ENCODE measurements at places on chromosomes 3 and 15.

DNA sequence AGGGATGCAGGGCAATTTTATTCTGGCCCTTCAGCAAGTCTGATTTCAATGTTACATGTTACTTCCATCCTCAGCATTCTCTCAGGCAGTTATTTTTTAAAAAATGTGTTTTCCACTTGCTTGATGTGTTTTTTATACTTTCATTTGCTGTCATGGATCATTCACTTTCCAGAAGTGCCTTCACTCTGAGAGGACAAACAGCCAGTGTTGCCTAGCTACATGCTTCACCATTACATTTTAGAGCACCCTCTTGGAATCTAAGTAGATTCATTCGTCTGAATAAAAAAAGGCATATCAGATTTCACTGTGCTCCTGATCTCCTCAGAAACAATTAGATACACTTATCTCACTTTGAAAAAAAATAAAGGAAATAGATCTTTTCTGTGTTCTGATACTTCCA, 93.6 kb upstream of the POU1F1 start:
- no peak for DNase-seq

DNA sequence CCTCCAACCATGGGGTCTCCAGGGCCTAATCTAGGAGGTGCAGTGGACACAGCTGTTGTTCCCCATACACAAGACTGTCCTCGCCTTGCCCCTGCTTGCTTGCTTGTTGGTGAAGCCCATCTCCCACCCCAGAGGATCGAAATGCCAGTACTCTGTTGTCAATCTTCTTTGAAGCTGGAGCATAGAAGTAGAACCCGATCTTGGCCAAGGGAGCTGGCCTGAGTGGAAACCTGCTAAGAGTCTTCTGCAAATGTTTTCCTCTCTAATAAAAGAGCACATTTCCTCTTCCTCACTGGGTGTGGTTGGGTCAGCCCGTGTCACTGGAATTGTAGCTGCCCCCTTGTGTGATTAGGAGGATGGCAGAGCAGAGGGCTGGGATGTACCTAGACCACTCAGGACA, 85.4 kb downstream of the HES1 start:
- DNase-seq, result no peak

DNA sequence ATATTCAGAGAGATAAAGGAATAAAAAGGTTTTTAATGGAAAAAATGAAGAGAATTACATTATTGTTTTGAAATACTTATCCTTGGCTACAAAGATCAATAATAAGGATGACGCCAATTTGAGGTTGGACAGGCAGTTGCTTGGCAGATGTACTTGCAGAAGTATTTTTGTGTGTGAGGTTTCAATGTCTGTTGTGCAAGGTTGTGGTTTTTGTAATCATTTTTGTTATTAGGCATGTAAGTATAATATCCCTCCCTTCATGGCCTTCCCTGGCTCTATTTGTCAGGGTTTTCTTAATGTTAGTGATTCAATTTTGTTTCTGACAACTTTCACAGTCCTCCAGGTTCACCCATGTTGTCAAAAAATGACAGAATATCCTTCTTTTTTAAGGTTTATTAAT, 105.9 kb downstream of the OTOL1 start:
- no peak for DNase-seq

DNA sequence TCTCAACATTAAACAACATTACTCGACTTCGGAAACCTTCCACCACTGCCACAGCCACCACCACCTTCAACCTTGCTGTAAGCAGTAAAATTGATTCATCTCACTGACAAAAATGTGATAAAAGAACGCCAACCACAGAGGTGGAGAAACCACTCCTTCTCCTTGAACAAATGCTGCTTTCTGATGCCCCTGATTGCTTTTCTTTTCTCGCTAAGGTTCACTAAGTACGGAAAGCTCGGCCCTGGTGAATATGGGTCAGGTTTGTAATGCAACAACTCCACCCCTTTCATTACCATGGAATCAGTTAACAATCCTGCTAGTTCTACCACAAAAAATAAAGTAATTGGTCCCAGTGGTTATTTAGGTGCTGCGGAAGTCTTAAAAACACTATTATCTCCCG, 44.9 kb downstream of the MEIS2 start:
- DNase-seq, result no peak

DNA sequence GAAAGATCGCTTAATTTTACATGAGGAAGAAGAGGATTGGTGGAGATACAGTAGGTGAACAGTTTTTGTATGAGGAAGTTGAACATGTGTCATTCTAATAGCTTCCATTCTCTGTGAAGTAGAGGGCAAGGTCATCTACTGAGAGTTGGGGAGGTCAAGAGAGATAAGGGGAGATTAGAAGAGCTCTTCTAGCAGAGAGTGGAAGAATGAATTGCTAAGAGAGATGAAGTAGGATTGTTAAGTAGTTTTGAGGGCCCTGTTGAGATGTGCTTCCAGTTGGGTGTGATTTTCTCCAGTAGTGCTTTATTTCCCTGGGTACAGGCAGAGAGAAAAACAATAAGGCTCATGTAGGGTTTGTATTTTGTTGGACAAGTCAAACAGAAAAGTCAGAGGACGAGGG, 5.2 kb downstream of the OPA1 start:
- DNase-seq, result no peak

DNA sequence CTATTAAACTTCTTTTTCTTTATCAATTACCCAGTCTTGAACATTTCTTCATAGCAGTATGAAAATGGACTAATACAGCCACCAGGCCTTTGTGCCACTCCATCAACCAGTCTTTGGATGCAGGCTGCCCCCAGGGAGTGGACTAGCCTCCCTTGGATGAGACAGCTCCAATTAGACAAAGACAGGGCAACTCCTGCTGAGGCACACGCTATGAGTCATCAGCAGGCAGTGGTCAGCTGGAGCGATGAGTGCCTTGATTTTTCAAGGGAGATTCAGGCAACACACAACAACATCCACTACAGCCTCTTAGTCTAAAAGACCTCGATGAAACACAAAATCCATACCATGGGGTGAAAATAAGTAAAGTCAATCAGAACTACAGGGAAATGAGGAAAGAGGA, 160.1 kb downstream of the ARRDC4 start:
- no peak for DNase-seq

- no peak for DNase-seq
Measured at GRCh38 chr3:45765266-45765851, 31.0 kb downstream of the SLC6A20 start.

DNA sequence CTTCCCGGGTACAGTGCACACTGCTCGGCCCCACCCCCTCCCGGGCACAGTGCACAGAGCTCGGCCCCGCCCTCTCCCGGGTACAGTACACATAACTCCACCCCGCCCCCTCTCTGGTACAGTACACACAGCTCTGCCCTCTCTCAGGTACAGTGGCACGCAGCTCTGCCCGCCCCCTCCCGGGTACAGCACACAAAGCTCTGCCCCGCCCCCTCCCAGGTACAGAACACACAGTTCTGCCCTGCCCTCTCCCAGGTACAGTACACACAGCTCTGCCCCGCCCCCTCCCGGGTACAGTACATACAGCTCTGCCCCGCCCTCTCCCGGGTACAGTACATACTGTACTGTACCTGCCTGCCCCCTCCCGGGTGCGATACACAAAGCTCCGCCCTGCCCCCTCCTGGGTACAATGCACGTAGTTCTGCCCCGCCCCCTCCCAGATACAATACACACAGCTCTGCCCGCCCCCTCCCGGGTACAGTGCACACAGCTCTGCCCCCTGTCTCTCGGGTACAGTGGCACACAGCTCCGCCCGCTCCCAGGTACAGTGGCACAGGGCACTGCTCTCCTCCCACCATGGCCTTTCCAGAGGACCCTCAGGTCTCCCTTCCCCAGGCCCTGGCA, 16.4 kb upstream of the PRR20G start:
- DNase-seq, result no peak

DNA sequence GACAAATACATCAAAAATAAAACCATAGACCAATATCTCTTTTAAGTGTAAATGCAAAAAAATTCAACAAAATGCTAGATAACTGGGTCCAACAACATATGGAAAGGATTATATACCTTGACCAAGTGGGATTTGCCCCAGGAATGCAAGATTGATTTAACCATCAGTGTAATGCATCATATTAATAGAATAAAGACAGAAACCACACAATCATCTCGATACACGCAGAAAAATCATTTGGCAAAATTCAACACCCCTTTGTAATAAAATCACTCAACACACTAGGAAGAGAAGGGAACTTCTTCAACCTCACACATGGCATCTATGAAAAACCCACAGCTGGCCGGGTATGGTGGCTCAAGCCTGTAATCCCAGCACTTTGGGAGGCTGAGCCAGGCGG, 19.5 kb downstream of the GREM1 start:
- no peak for DNase-seq

GRCh38 chr3:190424108-190424477, 25.6 kb downstream of the TMEM207 start:
- DNase-seq, result no peak

DNA sequence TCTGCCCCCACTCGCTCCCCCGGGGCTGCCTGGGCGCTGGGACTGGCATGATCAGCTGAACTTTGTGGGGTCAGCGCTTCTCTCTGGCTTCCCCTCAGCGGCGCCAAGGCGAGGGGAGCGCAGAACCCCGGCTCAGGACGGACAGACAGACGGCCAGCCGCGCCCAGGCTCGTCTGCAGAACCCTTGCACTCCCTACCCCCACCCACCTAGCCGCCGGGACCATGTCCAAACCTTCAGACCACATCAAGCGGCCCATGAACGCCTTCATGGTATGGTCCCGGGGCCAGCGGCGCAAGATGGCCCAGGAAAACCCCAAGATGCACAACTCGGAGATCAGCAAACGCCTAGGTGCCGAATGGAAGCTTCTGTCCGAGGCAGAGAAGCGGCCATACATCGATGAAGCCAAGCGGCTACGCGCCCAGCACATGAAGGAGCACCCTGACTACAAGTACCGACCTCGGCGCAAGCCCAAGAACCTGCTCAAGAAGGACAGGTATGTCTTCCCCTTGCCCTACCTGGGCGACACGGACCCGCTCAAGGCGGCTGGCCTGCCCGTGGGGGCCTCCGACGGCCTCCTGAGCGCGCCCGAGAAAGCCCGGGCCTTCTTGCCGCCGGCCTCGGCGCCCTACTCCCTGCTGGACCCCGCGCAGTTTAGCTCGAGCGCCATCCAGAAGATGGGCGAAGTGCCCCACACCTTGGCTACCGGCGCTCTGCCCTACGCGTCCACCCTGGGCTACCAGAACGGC, 621 bp downstream of the SOX14 start:
- DNase-seq, result no peak

DNA sequence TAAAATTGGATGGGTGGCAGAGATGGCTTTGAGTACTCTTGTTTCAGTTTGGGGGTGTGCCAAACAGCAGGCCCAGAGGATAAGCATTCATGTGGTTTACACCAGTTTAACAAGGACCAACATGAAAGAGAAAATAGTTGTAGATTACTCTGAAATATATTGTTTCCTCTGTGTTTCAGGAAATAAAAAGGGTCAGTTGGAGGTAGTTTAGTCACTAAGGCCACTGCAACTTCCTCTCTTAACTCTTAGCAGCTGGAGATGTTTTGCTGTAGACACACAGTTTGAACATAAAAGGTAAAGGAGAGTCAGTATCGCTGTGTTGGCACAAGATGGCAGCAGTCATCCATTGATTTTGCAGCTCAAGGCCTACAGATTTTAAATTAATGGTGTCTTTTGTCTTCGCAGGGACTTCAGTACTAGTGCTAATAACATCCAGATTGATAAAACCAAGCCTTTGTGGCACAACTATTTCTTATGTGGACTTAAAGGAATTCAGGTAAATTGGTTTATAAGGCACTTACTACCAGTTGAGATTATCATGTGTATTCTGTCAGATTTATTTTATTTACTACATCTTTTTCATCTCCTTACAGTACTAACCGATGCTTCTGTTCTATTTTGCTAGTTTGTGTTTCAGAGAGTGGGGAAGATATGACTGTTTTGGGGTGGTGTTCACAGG, 65.5 kb downstream of the GALK2 start:
- peak; percentile 74 for DNase-seq

GRCh38 chr15:52114261-52115055, 1.9 kb upstream of the BCL2L10 start:
- DNase-seq, result no peak

- no peak for DNase-seq
Measured at GRCh38 chr3:59609657-59610348, 560.0 kb upstream of the CFAP20DC start.

- DNase-seq, result peak; percentile 97
Measured at GRCh38 chr3:9396632-9397331, 633 bp upstream of the SETD5 start.

GRCh38 chr3:21169948-21170347, 581.1 kb downstream of the ZNF385D start:
- DNase-seq, result no peak

- DNase-seq, result no peak
Measured at GRCh38 chr15:37536967-37537605, 397.4 kb upstream of the TMCO5A start.

GRCh38 chr15:48374472-48374871, 43.2 kb downstream of the DUT start:
- DNase-seq, result no peak

DNA sequence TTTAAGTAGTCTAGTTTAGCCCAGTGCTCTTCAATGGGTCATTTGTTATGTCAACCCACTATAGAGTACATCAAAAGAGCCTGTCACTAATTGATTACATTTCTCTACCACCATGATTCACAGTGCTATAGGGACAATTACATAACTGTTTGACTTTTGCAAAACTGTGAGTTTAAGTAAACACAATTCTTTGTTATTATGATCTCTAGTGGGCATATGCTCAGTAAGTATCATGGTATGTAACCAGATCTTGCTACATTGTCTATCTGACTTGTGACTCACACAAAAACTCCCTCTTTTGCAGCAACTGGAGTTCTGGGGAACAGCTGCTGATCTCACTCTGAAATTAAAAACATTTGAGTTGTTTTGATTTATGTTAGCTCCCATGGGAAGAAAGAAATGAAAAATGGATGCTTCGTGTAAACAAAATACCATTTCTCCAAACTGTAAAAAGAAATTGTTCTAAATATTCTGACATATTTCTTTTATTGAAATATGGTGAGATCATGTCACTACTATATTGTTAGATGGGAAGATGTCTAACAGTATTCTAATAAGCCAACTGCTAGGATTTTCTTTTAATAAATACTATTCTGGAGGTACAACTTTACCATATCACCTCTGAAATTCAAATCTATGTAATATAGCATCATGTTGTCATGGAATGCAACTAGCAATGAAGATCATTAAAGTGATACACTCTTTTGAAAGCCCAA, 470.4 kb downstream of the ROBO1 start:
- DNase-seq, result no peak

- DNase-seq, result no peak
Measured at GRCh38 chr3:167225821-167226220, 154.3 kb downstream of the ZBBX start.

All from T-helper 2 cell (primary cell).